ENCODE measurements at places on chromosomes 4 and X.

- DNase-seq: no peak
Measured at GRCh38 chr4:98606894-98607293, 51.5 kb downstream of the TSPAN5 start.

DNA sequence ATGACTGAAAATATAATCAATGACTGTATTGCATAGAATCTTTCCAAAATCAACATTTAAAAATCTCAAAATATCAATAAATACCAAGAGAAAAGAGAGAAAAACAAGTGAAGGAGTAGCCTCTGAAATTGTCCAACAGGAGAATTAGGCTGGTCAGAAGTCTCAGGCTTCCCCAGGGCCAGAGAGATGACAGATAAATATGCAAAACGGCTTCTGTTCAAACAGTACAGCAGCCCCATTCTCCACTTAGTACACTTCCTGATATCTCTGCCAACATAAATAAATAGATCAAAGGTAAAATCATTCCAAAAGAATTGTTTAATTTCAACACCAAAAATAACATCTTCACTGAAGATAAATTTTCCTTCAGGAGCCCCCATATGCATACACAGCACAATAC, 204.7 kb upstream of the GABRA2 start:
- DNase-seq: no peak

- no peak for DNase-seq
Measured at GRCh38 chr4:28639747-28640146, 1779.1 kb downstream of the STIM2 start.

DNA sequence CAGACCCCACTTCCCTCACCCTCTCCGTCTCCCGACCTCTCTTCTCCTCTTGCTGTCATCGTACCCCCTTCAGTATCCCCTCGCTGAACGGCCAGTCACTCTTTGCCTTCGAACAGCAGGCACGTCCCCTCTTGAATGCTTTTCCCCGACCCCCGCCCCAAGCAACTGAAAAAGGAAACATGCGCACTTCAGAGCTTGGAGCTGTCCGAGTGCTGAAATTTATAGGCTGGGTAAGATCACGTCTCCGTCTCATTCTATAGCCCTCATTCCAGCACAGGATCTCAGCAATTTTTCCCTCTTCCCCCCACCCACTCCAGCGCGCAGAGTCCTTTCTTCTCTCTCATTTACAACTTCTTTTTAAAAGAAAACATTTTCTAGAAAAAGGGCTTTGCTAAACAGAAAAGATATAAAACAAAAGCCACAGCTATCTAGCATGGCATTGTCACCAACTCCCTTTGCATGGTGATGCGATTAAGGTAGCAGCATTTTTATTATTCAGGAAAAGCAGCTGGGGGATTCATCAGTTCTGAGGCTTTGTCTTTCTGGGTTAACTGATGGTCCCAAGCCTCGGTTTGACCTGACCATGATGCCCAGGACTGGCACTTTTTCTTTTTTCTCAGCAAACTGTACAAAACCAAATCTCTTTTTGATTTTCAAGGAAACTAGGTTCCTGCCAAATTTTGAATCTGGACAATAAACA, at the start of gene GLRA2:
TSS of gene GLRA2 (plus strand) at position 247 of the 700 bp plus-strand sequence. CDS start 522 bp downstream, outside the sequence.
- DNase-seq: no peak

DNA sequence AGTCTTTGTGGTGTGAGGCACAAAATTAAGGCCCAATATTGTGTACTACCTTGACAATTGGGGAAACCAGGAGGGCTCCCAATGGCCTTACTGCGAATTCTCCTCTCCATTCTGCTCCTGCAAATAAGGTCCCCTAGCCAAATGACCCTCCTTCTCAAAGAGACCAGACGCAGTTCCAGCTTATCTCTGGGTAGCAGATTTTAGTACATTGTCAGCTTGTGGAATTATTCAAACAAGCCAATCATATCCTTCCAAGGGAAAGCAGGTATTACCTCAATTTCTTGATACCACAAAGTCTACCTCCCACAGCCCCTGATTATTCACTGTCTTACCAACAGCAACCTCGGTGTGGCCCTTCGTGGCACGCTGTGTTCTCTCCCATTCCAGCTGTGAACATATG, 7.8 kb upstream of the ZBTB33 start:
- DNase-seq: no peak

DNA sequence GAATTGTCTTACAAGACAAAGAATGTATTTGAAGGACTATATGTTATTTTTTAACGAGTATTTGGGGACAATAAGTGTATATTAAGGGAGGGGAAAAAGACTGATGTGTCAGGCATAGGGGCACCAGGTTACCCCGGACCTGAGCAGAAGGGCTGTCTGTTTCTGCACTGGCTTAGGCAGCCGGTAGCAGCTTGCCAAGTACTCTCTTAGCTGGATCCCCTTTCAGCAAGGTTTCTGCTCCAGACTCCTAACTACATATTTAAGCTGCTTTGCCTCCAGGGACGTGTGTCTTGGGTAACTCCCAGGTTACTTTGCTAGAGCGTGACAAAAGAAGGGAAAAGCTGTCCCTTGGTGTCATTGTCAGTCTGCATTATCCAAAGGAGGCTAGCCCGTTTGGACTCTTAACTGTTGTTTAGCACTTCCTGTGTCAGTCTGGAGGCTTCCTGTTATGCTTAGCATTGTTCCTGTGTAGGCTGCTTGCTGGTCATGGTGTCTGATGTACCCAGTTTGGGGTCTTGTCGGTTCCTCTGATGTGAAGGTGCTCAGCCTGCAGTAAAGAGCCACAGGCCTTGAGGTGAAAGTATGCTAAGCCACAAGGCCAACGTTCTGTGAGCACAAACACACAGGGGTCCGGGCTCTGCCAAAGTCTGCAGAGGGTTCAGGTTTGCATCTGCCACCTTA, 11.6 kb downstream of the CXCR3 start:
- peak; percentile 41 for DNase-seq

DNA sequence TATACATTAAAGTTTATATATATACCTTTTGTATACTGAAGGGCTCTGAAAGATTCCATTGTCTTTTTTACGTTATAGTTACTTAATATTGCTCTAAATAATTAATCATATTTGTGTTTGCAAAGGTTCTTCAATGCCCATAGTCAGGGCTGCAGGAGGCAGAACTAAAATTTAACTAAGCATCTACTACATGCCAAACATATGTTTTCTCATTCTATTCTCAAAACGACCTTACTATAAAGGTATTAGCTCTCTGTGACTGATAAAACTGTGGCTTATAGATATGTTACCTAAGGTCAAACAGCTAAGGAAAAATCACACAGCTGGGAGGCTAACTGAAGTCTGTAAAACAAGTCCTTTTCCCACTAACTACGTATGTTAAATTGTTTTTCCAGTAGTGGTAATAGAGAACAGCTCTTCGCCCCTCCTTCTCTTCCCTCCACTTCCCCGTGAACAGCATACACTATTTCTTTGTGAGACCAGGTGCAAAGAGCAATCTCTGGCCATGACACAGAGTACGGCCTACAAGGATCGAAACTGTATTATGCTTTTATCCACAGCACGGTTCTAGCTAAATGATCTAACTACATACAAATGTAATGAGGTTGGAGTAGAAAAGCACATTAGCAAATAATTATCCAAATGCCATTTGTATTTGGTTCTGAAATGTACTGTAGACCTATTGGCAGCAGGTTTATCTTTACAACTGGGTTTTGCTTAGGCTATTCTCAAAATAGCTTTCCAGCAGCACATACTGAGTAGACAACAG, 1.7 kb downstream of the CNOT6L start:
- no peak for DNase-seq

- no peak for DNase-seq
Measured at GRCh38 chrX:40154853-40155588, 57.3 kb upstream of the BCOR start.

- no peak for DNase-seq
Measured at GRCh38 chr4:25592736-25593135, 62.9 kb upstream of the SLC34A2 start.

- no peak for DNase-seq
Measured at GRCh38 chr4:1318488-1319213, 28.4 kb upstream of the UVSSA start.

DNA sequence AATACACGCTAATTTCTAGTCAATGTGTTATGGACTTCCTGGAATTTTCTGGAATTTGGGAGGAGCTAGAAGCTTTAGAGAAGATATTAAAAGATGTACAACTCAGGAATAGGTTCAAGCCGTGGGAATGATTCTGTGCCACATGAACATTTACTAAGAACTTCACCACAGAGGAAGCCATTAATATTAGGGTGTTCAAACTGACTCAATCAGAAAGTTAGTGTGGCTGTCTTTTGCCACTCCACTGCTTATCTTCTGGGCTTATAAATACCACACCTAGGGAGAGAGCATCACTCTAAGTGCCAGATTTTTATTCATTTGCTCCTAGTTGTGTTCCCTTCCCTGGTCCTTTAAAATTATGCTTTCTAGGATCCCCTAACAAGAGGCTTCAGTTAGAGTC, 409.8 kb downstream of the KCTD8 start:
- DNase-seq: no peak

DNA sequence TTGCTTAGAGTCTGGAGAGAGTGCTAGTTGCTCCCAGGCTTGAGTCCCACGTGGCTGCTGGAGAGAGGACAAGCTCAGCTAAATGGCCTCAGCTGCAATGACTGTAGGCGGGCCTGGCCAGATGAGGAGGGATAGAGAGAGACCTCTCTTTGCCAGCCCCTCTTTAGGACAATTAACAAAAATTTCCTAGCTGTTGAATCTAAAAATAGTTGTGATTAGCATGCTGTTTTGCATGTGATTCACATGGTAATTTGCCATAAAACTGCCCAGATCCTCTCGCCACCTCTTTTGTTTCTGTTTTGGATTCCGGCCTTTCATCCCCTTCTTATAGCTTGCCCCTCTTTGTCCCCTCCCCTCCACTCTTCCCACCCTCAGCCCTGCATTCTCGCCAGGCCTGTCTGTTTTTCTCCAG, 28.9 kb upstream of the PRPS1 start:
- no peak for DNase-seq

DNA sequence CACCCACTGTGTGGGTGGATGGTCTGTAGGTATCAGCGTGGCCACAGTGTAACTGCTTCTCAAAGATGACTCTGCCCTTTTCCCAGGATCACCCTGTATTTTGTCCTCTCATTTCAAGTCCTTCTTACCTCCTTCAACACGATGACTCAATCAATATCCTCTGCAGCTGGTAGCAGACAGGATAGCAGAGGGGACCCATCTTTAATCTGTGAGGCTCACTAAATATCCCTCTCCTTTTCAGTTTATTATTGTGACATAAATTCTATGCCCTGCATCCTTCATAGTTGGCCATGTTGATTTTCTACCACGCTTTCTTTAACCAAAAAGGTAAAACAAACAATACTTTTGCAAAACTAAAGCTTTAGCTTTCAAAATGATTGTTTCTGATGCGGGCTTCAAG, 9.6 kb upstream of the MEPE start:
- DNase-seq: no peak

DNA sequence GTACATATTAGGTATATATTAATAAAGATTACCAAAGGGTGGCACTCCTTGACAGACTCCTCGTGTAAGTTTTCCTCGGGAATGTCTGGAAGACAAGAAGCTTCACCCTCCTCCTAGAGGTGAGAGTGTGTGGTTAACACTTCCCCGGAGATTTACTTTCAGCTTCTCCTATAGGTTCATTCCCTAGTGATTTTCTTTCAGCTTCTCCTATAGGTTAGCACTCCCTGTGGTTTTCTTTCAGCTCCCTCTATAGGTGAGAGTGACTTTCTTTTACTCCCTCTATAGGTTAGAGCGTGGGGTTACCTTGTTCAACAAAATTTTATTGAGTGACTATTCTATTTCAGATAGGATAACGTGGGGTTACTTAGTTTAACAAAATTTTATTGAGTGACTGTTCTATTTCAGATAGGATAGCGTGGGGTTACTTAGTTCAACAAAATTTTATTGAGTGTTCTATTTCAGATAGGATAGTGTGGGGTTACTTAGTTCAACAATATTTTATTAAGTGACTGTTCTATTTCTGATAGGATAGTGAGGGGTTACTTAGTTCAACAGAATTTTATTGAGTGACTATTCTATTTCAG, 106.0 kb upstream of the PLAC1 start:
- no peak for DNase-seq

DNA sequence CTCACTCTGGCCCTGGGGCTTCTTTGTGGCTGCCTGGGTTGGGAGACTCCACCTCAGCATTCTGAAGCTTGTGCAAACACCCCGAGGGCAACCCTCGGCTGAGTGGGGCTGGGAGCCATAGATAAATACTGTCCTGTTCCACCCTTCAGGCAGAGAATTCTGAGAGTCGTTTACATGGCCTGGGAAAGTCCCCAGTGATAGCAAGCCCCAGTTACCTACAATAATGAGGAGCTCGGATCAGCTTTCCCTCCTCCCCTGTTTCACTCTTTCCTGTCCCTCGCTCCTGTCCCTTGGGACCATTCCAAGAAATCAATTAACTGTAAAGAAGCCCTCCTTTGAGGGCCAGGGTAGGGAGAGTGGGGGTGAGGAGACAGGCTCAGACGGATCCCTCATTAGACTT, 31.6 kb upstream of the DDX3X start:
- no peak for DNase-seq

DNA sequence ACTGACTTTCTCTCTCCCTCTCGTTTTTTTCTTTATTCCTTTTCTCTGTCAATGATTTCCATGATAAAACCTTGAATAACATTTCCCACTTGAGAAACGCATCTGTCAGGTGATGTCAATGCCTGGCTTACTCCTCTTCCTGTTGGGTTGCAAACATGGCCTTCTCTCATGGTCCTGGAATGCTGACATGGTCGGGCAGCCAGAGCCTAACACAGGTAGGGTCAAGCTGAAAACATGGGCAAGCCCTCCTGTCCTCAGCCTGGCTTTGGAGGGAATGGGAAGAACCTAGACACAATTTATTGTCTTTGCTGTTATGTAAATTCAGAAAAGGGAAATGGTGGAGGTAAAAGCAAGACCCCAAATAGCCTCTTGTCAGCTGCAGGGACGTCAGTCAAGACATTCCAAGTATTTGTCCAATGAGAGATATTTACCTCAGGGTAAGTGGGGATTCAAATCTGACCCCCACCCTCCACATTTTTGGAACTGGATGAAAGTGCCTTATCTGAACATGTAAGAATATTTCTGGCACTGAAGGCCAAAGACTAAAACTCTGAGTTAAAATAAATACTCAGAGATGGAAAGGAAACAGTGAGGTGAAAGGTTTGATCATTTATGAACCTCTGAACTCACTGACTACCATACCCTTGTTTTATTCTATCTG, 473.8 kb downstream of the SPRY1 start:
- DNase-seq: no peak

GRCh38 chr4:165058666-165059065, 5.0 kb downstream of the TRIM75 start:
- DNase-seq: no peak

GRCh38 chrX:12887767-12888166, 18.7 kb upstream of the TLR8 start:
- DNase-seq: no peak

- DNase-seq: no peak
Measured at GRCh38 chr4:180832073-180832472, 1411.1 kb upstream of the TENM3 start.

- DNase-seq: no peak
Measured at GRCh38 chrX:140724736-140725135, 15.2 kb downstream of the LINC00632 start.

GRCh38 chr4:178081896-178082295, 639.7 kb upstream of the AGA start:
- DNase-seq: no peak

All from CD4-positive, alpha-beta T cell treated with Interleukin-6 at 100 ng/mL for 8 hours (primary cell).